ENCODE measurements at places on chromosomes 4 and X. TPM values are rescaled to one million over a fixed set of nuclear protein-coding genes. Genes with fewer than 3 reads are reported as not detected.

The NUP62CL gene
- 0.81 TPM for total RNA-seq

DNA sequence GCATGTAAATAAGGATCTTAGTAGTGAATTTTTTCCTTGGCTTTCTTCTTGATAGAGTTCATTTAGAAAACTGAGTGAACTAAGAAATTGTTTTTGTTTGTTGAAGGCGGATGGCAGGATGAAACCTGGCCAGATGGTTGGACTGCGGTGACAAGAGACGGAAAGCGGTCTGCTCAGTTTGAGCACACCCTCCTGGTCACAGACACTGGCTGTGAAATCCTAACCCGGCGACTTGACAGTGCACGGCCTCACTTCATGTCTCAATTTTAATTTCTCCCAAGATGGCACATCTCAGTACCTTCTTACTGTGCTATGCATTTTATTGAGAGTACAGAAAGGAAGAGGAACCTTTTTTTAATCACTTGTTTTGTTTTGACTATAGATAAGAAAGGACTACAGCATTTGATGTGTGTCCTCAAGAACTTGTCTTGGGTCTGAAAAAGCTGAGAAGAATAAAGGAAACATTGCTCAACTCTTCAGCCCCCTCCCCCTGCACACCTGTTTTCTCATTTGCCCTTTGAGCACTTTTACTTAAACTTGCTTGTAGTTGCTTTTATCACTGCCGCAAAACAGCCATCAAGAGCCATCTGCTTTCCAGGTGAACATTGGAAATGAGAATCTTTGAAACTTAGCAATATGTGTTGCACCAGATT lies 27.4 kb downstream of the ADH5 start:
- no peaks in the 10 kb centered on the region for H3K27me3 ChIP-seq
- peaks cover 39% of the 10 kb centered on the region for H3K36me3 ChIP-seq
- H3K4me3 ChIP-seq = no peak overlapping the region
- no peak overlapping the region for H3K27ac ChIP-seq
- peaks cover under 1% of the 10 kb centered on the region for H3K4me1 ChIP-seq
- no peak for DNase-seq

GRCh38 chrX:143500751-143501150 lies 16.5 kb downstream of the SPANXN3 start:
- H3K36me3 ChIP-seq = no peaks in the 10 kb centered on the region
- no peaks in the 10 kb centered on the region for H3K4me1 ChIP-seq
- no peak overlapping the region for H3K4me3 ChIP-seq
- H3K27me3 ChIP-seq = no peaks in the 10 kb centered on the region
- DNase-seq = no peak

DNA sequence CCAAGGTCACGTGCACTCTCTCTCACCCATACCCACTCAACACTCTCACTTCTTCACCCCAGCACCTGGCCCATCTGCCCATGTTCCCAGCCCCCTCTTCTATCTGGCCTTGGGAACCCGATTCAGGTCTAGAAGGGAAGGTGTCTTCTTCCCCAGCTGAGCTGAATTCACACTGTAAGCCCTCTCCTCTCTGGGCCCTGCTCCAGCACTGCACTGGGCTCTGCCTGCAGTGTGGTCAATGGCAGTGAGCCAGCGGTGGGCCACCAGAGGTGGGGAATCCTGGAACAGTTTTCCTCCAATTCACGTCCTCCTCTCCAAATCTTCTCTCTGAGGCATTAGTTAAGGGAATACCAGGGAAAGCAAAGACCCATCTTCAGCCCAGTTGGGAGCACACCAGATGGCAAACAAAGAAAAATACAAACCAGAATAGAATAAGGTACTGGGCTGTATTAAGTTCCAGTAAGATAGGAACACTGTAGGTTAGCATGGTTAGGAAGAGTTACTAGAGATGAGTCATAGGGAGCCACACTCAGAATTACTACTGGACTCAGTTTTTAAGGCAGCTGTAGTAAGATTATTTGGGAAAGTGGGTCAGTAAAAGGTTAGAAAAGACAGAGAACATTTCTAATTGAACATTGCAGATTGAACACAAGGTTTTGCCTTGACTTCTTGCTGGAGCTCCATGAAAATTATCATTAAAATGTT lies 5.0 kb downstream of the AWAT2 start:
- DNase-seq = no peak
- no peaks in the 10 kb centered on the region for H3K36me3 ChIP-seq
- no peak overlapping the region for H3K27ac ChIP-seq
- no peaks in the 10 kb centered on the region for H3K4me1 ChIP-seq
- no peak overlapping the region for H3K4me3 ChIP-seq

Measured in CD4-positive, alpha-beta T cell (primary cell).